ENCODE measurements at places on chromosomes 16 and 17.

DNA sequence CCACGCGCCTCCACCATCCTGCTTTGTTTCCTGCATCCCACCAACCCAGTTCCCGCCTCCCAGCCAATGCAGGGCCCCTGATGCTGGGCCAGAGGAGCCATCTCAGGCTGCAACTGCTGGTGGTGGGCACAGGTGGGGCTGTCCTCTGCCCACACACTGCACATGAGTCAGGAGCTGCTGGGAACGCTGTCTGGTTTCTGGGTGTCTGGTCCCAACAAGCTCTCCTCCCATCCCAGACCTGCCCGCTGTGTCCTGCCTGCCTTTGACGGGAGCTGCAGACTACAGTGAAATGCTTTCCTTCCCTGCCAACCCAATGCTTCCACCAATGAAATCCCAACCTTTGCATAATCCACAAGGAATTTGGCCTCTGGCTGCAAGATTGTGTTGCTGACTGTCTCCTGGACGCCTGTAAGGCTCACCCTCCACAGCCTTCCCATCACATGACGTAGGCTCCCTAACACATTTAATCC lies 98.9 kb downstream of the N4BP1 start:
- no peak for DNase-seq

- DNase-seq = no peak
Measured at GRCh38 chr16:54466233-54466632, 179.6 kb upstream of the IRX3 start.

DNA sequence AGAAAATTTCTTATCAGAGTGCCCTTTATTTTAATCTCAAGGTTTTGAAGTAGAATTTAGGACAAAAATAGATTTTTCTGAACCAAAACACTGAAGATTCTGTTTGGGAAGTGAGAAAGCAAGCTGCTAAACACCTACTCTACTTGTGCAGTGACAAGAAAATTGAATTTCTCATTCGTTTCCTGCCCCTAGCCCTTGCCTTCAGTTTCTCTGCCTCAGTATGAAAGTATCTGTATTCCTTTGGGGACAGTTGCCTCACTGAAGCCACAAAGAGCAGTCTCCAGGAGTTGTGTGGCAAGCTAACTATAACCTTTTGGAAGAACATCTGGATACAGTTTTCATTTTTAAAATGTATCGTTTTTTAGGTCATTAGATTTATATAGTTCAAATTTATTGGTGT lies 19.7 kb downstream of the MOSMO start:
- DNase-seq = no peak

GRCh38 chr17:69350911-69351310 lies 24.0 kb upstream of the ABCA5 start:
- no peak for DNase-seq

GRCh38 chr17:6269478-6269877 lies 165.4 kb downstream of the AIPL1 start:
- DNase-seq = peak; percentile 74

DNA sequence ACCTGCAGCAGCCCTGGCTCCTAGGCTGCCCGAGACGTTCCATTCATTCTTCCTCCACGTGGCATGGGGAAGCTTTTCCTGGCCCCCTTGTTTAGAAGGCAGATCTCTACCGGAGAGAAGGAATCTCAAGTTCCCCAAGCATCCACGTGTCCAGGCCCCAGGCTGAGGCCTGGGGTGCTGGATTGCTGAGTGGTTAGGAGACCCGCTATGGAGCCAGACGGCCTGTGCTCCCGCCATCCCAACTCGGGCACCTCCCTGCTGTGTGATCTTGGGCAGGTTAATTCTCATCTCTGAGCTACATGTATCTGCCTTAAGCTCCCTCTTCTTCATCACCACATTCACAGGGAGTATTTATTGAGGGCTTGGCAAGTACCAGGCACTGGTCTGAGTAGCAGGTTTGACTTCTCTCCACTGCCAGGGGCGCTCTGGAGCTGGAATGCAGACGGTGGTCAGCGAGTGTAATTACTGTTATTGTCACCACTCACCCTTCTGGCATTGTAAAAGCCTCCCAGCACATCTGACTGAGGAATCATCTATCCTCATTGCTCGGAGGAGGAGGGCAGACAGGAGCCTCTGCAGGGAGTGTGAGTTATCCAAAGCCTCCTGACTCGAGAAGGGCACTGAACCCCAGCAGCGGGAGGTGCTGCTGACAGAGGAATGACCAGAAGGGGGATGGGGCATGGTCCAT lies 1.1 kb upstream of the ADGRG1 start:
- peak; percentile 44 for DNase-seq

DNA sequence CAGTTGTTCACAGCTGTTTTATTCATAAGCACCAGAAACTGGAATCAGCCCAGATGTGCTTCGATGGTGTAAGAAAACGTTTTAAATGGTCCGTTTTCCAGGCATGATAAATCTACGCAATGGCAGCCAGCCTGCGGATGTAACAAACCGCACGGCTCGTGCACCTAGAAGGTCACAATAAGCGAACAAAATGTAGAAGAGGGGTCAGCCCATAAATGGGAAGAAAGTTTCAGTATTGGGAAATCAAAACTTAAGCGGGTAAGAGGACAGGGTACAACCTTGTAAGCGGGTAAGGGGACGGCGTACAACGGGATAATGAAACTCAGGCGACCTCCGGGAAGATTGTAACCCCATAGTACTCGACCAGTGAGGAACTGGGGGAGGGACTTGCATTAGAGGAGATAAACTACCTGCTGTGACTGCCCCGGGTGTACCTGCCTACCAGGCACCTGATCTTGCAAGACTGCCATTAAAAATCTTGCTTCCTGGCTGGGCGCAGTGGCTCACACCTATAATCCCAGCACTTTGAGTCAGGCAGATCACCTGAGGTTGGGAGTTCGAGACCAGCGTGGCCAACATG lies 66.6 kb downstream of the ANKRD11 start:
- no peak for DNase-seq

- no peak for DNase-seq
Measured at GRCh38 chr16:55502801-55503366, 6.0 kb upstream of the LPCAT2 start.

GRCh38 chr16:1188432-1189189 lies 35.7 kb downstream of the CACNA1H start:
- peak; percentile 79 for DNase-seq

GRCh38 chr17:40622509-40622928 lies 25.1 kb downstream of the SMARCE1 start:
- DNase-seq = no peak

DNA sequence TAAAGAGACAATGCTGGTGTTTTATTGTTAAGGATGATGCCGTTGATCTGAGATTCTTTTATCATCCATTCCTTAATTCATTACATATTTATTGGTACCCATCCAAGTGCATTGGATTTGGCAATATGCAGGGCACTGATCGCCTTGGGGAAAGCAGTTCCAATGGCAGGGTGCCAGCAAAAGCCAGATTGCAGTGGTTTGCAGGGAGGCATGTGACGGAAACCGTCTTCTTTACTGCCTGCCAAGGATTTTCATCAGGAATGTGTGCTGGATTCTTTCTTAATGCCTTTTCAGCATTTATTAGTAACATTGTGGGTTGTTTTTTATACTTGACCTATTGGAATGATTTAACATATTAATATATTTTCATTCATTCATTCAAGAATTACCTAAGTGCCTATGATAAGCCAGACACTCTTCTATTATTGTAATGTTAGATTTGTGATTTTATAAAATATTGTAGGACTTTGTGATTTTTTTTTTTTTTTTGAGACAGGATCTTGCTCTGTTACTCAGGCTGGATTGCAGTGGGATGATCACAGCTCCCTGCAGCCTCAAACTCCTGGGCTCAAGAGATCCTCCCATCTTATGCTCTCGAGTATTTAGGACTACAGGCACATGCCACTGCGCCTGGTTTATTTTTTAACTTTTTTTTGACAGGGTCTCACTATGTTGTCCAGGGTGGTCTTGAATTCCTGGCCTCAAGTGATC lies 93.4 kb upstream of the TNRC6A start:
- no peak for DNase-seq

GRCh38 chr16:86740298-86740697 lies 161.9 kb downstream of the FOXL1 start:
- DNase-seq = no peak

DNA sequence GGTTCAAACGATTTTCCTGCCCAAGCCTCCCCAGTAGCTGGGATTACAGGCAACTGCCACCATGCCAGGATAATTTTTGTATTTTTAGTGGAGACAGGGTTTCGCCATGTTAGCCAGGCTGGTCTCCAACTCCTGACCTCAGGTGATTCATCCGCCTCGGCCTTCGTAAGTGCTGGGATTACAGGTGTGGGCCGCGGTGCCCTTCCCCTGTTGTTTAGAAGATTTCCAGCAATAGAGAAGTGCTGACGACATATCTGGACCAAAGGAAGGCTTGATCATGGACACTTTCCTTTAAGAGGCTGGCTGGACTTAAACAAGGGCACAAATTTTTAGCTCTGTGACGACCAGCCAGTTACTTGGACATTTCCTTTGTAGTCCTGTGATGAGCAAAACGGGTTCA lies 1.3 kb upstream of the MT1M start:
- no peak for DNase-seq

DNA sequence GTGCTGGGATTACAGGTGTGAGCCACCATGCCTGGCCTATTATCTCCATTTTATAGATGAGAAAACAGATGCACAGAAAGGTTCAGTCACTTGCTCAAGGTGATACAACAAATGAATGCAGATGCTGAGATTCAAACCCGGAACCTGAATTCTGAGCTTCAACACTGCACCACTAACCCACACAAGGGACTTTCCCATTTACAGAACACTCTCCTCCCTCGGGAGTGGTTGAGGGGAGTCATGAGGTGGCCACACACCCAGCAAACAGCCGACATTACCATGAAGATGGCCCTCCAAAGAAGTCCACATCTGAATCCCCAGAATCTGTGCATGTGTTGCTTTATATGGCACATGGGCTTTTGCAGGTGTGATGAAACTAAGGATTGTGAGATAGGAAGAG lies 9.1 kb downstream of the BCL7C start:
- DNase-seq = no peak

GRCh38 chr16:84414789-84415326 lies 46.5 kb downstream of the ATP2C2 start:
- DNase-seq = no peak

DNA sequence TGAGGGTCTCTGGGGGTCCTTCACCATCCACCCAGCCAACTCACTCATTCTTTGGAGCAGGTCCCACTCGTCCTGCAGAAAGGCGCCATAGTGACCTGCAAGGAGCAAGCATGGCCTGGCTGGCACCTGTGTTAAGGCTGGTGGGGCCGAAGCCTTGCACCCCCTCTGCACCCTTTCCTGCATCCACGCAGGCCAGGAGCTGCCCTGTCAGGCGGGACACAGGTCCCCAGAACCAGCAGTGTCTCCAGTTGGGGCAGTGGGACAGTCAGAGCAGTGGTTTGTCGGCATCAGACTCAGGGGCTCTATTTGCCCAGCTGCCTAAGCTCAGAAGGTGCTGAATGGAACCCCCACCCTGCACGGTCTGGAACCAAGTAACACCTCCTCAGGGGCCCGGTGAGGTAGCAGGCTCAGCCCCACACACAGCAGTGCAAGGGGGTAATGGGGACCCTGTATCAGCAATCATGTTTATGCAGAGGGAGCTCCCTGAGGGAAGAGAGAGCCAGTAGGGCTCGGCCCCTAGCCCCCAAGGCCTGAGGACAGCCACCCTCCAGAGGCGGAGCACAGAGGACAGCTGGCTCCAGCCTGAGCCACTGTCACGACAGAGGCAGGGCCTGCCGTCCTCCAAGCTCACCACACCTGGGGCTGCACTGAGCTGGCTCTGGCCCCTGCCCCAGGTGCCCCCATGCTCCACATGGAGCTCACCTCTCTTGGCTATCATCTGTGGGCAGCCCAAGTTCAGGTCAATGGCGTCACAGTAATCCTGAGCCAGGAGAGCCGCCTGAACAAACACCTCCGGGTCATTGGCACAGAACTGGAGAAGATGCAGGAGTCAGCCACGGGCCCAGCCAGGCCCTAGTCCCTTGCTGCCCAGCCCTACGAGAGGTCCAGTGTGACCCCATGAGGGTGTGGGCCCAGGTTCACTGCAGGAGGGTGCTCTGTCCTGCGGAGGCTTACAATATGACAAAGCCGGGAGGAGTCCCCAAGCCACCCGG lies 1.9 kb downstream of the DUS1L start:
- no peak for DNase-seq

GRCh38 chr17:58200024-58200633 lies 7.6 kb downstream of the EPX start:
- peak; percentile 83 for DNase-seq

DNA sequence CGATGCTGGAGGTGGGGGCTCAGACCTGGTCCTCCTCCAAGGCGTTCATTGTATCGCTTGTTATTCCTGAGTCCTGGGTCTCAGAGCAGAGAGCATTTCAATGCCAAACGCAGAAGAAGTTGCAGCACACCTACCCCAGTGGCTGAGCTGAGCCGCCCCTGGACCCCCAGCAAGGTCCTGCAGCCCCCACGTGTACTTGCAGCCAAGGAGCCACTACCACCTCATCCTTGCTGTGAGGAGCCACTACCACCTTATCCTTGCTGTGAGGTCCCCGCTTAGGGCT lies 13.5 kb downstream of the PLLP start:
- no peak for DNase-seq

DNA sequence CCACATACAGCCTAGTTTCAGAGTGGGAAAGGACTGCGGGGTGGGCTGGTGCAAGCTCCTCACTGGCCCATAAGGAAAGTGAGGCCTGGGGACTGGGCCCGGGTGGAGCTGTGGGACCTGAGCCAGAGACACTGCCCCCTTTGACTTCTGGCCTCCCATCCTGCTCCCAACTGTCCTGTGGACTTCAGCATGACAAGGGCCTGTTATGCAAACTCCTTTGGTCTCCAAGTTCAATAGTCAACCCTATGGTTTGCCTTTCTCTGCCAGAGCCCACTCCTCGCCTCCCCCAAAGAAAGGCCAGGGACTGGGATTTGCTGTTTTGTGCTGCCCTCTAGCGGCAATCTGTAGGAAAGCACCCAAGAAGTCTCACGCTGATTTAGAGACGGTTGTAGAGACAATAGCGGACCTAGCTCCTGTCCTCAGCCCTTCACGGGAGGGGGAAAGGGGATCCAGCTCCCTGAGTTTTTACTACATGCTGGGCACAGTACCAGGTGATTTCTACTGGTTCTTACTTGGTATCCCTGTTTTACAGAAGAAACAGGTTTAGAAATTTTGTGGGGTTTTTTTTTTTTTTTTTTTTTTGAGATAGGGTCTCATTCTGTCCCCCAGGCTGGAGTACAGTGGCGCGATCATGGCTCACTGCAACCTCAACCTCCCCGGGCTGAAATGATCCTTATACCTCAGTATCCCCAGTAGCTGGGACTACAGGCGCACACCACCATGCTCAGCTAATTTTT lies 1.2 kb upstream of the TLCD3B start:
- peak; percentile 86 for DNase-seq

- DNase-seq = no peak
Measured at GRCh38 chr16:66523861-66524354, 26.0 kb downstream of the TK2 start.

GRCh38 chr16:68417711-68418301 lies 30.5 kb downstream of the SMPD3 start:
- DNase-seq = no peak
